ENCODE measurements at places on chromosomes 16 and 17. TPM values are rescaled to one million over a fixed set of nuclear protein-coding genes. Genes with fewer than 3 reads are reported as not detected.

The RGS9 gene
- 2.8 TPM for polyA plus RNA-seq

GRCh38 chr16:4745274-4745569 is 10.9 kb downstream of the DNAAF8 start:
- no peak for DNase-seq

The DBF4B gene
- polyA plus RNA-seq: 8.0 TPM

The ZP2 gene
- 0.18 TPM for polyA plus RNA-seq

- no peak for DNase-seq
Observed at GRCh38 chr16:31331141-31331764, 23.7 kb upstream of the ITGAX start.

The PITPNM3 gene
- polyA plus RNA-seq: 5.9 TPM

DNA sequence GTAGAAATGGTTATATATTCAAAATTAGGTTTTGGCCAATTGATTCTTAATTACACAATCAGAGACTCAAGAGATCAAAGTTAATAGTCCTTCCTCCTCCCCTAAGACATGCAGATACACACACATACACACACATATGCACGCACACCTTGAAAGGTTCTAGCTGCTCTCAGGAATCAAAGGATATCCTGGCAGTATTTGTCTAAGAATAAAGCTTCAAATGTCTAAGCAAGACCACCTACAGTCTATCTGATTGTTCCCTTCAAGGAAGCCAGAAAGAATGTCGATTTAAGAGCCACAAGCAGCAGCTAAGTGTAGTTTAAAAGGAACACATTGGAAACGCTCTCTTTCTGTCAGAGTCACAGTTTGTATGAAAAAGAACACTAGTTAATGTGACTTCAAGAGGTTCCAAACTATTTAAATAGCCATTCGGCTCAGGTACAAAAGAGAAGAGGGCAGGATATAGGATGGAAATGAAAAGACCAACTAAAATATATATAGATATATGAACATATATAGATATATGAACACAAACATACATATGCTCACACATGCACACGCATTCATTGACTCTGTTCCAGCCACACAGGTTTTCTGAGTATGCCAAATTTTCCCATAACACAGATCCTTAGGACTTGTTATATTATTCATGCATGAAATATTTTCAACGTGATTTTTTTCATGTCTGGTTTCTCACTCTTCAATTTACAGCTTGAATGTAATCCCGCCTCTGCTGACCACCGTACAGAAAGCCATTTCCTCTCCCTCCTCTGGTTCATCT is 79.0 kb downstream of the CDH8 start:
- no peak for DNase-seq

DNA sequence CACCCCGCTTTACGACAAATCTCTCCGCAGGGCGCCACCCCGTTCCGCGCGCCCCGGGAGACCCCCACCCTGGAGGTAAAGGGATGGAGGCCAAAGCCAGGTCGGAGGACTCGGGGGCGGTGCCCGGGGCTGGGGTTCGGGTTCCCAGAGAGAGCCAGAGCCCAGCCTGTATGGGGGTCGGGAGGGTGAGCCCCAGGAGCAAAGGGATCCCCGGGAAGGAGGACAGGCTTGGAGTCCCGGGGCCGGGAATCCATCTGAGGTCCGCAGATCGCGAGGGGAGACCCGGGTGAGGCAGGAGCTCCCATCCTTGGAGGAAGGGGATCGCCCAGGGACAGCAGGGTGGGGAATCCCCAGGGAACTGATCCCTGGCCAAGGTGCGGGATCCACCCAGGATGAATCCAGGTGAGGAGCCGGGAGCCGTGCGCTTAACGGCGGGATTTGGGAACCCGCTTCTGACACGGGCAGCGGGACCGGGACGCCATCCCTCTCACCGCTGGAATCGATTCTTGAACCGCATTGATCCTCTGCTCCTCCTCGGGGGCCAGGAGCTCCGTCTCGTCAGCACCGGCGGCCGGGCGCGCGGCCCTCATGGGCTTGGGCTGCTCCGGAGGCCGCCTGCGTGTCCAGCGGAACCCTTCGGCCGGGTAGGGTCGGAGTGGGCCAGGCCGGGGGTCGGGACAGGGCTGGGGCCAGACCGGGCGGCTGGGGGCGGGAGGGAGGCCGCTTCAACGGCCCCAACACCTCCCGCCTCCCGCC is at the start of gene MMD:
MMD (minus strand) TSS at position 657 of the 756 bp plus-strand sequence; CDS start at position 517, 140 bp downstream.
- peak; percentile 17 for DNase-seq

DNA sequence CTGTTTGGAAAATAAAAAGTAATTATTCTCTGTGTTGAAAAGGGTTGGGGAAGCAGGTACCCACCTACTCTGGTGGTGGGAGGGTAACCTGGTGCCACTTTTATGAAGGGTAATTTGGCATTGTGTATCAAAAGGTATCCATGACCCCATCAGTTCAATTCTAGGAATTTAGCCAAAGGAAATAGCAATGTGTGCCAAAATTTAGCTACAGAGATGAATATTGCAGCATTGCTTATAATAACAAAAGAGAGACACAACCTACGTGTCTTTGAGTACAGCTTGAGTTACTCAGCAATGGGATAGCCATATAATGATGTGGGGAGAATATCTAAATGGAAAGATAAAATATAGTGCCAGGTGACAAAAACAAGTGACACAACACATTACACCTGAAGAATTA is 170.7 kb downstream of the NTN1 start:
- DNase-seq: no peak

GRCh38 chr17:58529275-58529674 is 14.8 kb upstream of the MTMR4 start:
- no peak for DNase-seq

DNA sequence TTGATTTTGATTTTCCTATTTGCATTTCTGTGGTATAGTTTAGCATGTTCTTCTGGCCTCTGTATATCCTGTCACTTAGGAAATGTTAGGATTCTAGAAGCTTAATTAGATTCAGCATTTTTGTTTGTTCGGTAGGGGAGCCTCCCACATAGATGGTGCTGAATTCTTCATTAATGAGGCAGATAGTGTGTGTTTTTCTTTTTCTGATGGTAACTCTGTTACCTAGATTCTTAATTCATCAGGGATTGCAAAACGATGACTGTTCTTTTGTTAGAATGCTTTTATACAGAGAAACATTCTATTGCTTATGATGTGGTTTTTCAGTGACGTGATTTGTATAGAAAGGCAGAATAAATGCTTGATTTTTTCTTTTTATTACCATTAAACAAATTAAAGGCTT is 19.0 kb downstream of the BANP start:
- no peak for DNase-seq

DNA sequence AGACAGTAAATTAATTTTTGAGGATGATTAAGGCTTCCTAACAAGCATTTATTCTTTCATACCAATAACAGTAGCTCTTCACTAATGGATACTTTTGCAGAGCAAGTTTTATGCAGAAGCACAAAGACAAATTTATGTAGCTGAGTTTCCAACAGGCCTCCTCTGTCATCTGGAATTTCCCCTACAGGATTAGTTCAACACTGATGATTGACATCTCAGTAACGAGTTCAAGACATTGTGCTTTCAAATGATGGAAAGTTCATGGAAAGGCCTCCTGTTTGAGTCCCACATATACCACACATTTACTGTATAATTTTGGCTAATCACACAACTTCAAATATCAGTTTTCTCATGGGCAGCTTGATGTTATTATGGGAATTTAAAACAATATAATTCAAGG is 40.6 kb downstream of the ABCA10 start:
- no peak for DNase-seq

- DNase-seq: no peak
Observed at GRCh38 chr17:44587339-44587738, 30.1 kb downstream of the FZD2 start.

The TP53TG3E gene
- polyA plus RNA-seq: 0.09 TPM

- peak; percentile 28 for DNase-seq
Observed at GRCh38 chr17:74325743-74326379, at the start of gene KIF19. KIF19 (plus strand) TSS chr17:74326226; CDS start chr17:74326350, 124 bp downstream.

- peak; percentile 20 for DNase-seq
Observed at GRCh38 chr17:41322094-41322902, 6.8 kb upstream of the KRTAP17-1 start.

DNA sequence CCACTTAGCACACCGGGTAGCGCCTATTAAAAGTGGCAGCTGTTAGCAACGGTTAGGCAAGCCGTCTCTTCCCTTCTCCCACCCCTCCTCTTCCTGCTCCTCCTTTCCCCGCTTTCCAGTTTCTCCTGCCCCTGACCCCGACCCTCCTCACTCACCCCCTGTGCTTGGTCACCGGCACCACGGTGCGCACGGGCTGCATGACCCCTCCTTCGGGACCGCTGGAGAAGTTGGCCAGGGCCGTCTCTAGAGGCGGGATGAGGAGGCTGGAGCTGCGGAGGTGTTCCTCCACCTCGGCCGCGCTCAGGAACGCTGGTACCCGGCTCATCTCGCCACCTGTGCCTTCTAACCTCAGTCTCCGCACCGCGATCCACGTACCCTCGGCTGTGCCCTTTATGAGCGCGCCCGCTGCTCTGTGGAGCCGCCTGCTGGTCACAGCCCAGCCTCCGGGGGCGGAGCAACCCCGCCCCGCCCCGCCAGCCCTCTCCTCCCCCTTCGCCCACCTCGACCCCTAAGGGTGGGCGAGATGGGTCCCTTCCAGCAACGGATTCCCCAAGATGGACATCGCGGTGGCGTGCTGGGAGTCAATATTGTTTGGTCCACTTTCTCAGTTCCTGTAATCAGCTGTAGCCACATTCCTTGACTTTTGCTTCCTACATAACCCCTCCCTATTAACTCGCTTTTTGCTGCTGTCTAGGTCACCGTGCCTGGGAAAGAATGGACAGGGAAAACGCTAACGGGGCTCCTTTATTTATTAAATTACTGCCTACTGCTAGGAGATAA is at the start of gene CRYM:
CRYM (minus strand) TSS at position 364 of the 780 bp plus-strand sequence; CDS start at position 325, 39 bp downstream.
- DNase-seq: peak; percentile 24

The SP6 gene
- polyA plus RNA-seq: 0.93 TPM

- DNase-seq: no peak
Observed at GRCh38 chr17:43042025-43042628, 17.1 kb downstream of the RND2 start.
